ENCODE measurements at places on chromosomes 7 and 10.

DNA sequence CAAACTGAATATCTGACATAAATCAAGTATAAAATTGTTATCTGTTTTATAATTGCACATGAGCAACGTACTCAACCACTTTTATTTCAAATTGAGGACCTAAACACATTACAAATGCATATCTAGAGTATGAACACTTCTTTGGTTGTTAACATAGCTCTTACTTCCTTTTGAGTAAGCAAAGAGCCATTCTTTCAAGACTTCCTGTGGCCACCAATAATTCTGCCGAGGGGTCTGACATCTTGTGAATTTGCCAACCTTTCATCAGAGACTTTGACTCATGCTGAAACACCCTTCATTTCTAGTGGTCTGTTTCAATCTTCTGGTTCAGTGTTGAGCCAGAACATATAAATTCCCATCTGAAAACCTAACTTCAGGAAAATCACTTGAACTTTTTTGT, 59.4 kb downstream of the CDK14 start:
- DNase-seq: no peak

- DNase-seq: no peak
Measured at GRCh38 chr7:118186501-118186900, 2.5 kb downstream of the LSM8 start.

- peak; percentile 22 for DNase-seq
Measured at GRCh38 chr7:24981171-24981951, 1.4 kb upstream of the OSBPL3 start.

- no peak for DNase-seq
Measured at GRCh38 chr10:59847326-59847725, 59.0 kb downstream of the CCDC6 start.

- DNase-seq: no peak
Measured at GRCh38 chr7:35784332-35784731, 16.5 kb upstream of the SEPTIN7 start.

DNA sequence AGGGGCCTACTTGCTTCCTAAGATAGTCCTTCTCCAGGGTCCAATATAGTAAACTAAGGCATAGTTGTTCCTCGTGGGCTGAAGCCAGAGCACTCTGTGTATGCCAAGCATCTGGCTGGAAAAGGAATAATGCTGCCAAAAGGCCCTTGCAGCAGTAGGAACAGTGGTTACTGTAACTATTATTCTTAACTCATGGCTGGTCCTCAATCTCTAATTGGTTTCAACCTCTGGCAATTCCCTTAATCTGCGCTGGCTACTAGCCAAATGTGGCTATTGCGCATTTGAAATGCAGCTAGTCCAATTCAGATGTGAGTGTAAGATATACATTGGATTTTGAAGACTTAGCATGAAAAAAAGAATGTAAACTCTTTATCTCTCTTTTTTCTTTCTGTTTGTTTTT, 27.8 kb upstream of the LBX1 start:
- DNase-seq: no peak

DNA sequence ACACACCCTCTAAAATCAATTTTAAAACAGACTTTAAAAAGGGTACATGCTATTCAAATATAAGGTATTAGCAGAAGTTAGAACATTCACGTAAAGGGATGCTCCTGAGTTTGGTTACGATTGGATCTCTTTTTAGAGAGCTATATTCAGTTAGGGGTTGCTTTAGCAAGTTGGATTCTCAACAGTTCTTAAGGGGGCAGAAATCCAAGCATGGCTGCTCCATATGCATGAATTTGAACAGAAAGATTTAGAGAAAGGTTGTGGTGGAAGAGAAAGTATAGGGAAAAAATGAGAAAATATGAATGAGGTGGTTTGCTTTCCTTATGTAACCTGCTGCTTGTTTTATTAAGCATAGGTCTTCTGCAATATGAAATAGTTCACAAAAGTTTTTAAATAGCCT, 855.1 kb downstream of the SORCS1 start:
- no peak for DNase-seq

DNA sequence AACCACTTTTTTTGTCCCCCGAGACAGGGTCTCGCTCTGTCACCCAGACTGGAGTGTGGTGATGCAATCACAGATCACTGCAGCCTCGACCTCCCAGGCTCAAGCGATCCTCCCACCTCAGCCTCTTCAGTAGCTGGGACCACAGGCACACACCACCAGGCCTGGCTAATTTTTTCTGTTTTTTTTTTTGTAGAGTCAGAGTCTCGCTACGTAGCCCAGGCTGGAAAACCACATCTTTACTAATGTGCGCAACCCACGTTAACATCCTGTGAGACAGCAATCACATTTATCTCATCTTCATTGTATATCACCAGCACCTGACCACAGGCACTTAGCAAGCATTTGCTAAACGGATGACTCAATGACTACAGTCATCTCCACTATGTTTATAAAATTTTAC, 77.8 kb upstream of the ATP6V0A4 start:
- peak; percentile 41 for DNase-seq

- no peak for DNase-seq
Measured at GRCh38 chr10:106338486-106338885, 826.0 kb downstream of the SORCS1 start.

DNA sequence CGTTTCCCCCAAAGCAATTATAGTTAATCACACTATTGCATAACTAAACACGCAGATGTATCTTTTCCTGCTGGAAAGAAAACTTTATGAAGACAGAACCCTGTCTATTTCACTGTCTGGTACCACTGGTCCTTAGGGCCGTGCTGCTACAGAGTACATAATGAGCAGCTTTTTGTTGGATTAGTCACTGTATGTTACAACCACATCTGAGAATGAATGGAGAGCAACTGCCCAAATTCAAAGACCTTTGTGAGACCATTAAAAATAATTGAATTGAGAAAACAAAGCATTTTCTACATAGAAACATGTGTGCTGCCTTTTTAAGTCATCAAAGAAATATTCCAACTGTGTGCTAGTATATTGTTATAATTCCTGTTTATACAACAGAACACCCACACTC, 111.3 kb upstream of the SORCS1 start:
- no peak for DNase-seq

DNA sequence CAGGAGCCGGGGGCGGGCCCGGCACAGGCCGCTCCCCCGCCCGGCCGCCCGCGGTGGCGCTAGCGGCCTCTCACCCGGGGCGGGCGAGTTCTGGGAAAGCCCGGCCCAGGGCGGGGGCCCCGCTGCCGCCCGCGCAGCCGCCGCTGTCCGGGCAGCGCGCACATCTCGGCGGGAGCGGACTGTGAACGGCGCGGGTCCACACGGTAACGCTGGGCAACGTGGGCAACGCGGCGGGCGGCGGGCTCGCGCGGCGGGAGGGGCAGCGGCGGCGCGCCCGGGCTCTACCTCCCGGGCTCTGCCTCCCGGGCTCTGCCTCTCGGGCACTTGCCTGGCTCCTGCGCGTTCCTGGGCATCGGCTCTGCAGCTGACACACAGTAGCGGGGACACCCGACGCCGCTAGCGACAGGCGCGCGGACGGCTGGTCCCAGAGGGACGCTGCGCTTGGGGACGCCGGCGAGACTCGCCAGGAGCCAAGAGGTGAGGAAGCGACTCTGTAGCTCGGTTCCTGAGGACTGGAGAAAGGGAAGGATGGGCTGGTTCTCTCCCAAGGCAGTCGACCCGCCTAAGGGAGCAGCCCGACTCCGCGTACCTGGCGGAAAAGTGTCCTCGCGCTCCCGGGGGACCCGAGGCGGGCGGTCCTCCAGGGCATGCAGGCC, at the start of gene PLCE1:
PLCE1 (plus strand) TSS at position 150 of the 656 bp plus-strand sequence. CDS start 37,116 bp downstream, outside the sequence.
- DNase-seq: no peak

DNA sequence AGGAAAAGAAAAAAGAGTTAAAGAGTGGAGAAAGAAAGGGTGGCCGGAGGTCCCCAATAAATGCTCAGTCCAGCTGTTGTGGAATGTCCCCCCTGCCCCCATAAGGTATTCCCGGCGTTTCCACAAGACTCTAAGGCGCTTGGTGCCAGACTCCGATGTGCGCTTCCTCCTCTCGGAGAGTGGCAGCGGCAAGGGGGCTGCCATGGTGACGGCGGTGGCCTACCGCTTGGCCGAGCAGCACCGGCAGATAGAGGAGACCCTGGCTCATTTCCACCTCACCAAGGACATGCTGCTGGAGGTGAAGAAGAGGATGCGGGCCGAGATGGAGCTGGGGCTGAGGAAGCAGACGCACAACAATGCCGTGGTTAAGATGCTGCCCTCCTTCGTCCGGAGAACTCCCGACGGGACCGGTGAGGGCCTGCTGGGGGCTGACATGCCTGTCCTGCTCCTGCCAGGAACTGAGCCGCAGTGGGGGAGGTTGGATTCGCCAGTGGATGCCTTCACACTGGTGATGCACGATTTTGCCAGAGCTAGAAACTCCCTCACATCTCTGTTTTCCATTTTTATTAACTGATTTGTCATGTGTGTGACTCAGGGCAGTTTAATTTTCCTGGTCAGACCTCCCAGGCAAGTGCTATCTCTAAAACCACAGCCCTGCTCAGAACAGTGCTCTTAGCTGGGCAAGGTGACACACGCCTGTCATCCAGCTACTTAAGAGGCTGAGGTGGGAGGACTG, 34.2 kb downstream of the TACR2 start:
- DNase-seq: no peak

GRCh38 chr10:102704915-102705314, 9.3 kb downstream of the ARL3 start:
- no peak for DNase-seq

GRCh38 chr7:96306385-96307125, 15.3 kb downstream of the SLC25A13 start:
- DNase-seq: no peak

- no peak for DNase-seq
Measured at GRCh38 chr7:135213831-135214230, 2.5 kb upstream of the WDR91 start.

Data from activated CD4-positive, alpha-beta T cell treated with anti-CD3 and anti-CD28 coated beads for 1 hour (primary cell).